NCI-H69 (cell line): ENCODE measurements at places on chromosomes 6 and 20.
A peak's percentile ranks its signal among the peaks of the same experiment; 100 is the strongest.

DNA sequence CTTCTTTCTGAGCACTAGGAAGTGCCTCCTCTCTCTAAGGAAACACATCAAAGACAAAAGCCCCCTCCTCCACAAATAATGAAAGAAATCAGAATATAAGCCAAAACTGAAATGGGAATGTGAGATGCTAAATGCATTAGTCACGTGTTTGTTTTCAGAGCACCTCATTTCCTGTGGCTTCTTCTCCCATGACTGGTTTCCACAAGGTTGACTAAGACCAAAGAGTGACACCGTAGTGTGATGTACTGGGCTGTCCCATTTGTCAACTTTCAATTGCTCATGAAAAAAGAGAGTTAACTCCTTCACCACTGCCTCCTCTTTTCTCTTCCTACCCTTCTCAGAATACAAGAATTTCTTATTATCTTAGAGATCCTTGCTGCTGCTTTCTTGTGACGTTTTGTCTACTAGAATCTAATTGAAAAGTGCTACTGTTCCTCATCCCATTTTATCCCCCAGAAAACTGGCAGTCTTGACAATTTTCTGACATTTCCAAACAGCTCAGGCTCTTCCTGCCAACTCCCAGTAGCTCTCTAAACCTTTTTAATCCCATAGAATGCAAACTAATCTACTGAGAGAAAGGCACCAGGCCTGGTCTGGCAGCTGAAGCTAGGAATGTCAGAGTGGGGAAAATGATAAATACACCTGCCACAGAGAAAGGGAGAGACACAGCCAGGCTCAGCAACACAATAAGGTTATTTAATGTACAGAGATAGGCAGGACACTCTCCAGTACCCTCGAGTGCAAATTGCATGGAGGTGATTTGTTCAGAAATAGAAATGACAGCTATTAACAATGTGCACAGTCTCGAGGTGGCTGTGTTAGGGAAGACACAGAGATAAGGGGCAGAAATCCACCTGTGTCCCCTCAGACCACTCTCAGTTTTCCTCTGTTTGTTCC is 671.7 kb upstream of the NRSN1 start:
- no peak for DNase-seq

DNA sequence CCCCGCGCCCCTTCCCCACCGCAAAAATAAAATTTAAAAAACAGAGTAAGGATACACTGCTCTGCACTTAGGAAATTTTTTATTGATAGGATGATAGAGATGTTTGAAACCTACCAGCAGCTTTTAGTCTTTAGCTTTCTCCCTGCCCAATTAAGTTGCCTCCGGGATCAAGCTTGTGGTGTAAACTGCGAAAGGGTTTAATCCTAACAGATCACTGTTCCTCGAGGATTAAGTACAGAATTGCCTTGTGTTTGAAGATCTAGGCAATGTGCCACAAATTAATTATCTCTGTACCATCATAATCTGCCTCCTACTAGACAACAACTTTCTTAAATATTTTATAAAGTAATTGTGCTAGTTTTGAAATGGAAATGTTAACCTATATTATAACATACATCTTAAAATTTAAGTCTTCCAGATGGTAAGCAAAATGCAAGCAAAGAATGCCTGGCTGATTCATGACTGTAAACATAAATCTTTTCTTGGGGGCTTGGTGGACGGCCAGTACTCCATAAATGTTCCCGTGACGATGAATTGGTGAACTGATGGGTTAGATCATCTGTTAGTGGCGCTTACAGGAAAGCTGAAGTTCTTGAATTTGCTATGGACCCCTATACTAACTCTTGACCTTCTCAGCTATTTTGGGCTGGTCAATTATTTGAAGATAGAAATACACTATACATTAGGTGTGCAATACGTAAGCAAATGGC is 58.0 kb upstream of the ARHGAP18 start:
- no peak for DNase-seq

- no peak for DNase-seq
Observed at GRCh38 chr6:68572975-68573374, 62.1 kb upstream of the ADGRB3 start.

DNA sequence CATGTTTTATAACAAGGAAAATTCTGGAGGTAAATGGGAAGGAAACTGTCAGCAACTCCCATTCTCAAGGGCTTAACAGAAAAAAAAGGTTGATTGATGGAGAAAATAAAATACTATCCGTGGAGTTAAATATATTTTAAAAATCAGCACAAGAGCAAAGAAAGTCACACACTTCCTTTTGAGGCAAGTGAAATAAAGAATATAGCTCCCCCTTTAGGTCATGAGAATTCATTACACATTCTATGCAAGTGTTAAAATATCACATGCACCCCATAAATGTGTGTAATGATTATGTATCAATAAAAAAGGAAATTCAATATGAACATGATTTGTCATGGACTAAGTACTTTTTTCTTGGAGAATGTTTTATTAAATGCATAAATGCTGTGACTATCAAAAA is 349.2 kb downstream of the TPBG start:
- peak; percentile 63 for DNase-seq

- DNase-seq: no peak
Observed at GRCh38 chr6:11389977-11390376, 147.6 kb upstream of the TMEM170B start.

DNA sequence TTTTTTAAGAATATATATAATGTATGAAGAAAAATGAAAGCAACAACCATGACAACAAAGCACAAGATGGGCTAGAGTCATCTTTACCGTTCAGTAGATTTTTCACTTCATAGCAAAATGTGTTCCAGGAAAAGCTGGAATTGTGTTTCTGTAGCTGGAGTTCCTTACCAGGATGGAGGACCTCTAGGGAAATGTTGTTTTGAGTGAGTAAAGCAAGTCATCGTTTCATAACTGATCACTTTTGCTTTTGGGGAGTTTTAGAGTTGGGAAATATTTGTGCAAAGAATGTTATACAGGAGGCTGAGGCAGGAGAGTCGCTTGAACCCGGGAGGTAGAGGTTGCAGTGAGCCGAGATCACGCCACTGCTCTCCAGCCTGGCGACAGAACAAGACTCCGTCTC is 151.6 kb downstream of the SASH1 start:
- no peak for DNase-seq

GRCh38 chr20:59747671-59748515 is 143.6 kb downstream of the PHACTR3 start:
- no peak for DNase-seq

- DNase-seq: no peak
Observed at GRCh38 chr6:32855467-32856174, 1.6 kb downstream of the PSMB9 start.

DNA sequence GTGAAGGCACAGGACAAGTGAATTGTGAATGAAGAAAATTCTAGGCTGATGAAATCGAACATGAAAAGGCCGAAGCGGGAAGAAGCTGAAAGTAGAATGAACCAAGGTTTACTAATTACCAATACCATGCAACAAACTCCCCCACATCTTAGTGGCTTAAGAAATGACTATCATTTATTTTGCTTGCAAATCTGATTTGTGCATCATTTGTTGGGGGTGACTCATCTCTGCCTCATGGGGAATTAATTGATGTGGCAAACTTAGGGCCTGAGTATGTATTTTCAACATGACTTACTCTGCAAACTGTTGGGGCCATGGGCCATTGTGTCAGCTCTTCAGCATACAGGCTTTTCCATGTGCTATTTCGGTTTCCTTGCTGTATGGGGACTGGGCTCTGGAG is 26.8 kb downstream of the PPP1R14C start:
- DNase-seq: peak; percentile 17

DNA sequence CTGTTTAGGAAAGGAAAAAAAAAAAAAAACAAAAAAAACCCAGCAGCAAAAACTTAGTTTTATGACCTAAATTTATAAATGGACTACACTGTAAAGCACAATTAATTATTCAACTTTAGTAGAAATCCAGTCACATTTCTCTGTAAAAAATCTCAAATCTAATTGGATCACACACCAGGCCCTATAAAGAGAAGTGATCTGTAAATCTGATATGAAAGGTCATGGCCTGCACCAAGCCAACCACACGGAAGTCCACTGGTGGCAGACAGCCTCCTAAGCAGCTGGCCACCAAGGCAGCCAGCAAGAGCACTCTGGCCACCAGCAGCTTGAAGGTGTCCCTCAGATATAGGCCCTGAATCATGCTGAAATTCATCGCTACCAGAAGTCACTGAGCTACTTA is 131.6 kb downstream of the HFE start:
- DNase-seq: no peak

DNA sequence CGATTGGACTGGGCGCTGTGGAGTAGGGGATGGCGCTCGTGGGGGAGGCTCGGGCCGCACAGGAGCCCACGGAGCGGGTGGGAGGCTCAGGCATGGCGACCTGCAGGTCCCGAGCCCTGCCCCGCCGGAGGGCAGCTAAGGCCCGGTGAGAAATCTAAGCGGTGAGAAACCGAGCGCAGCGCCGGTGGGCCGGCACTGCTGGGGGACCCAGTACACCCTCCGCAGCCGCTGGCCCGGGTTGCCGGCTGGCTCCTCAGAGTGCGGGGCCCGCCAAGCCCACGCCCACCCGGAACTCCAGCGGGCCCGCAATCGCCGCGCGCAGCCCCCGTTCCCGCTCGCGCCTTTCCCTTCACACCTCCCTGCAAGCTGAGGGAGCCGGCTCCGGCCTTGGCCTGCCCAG is 59.7 kb upstream of the MYLIP start:
- no peak for DNase-seq

GRCh38 chr6:4066029-4066755 is 12.7 kb downstream of the FAM217A start:
- DNase-seq: peak; percentile 42

DNA sequence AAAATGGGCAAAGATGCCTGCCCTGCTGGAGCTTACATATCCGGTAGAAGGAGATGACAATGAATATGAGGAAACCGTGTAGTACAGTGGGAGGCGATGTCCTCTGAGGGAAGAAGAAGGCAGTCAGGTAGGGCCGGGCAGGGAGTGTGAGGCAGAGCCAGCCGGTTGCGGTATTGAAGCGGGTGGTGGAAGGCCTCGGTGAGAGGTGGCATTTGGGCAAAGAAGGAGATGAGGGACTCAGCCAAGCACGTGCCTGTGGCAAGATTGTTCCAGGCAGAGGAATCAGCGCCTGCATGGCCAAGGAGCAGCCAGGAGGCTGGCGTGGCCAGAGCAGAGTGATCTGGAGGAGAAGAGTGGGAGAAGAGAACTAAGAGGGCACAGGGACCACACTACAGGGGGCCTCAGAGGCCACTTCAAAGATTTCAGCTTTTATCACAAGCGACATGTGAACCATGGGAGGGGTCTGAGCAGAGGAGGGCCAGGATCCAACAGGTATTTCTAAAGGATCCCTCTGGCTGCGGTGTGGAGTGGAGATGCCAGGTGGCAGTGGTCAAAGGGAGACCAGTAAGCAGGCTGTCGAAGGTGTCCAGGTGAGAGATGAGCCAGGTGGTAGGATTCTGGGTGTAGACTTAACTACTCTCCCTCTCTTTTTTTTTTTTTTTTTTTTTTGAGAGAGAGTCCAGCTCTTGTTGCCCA is 13.8 kb downstream of the MDFI start:
- no peak for DNase-seq

- DNase-seq: peak; percentile 42
Observed at GRCh38 chr6:112253841-112254816, at the start of gene LAMA4. LAMA4 (minus strand) TSS chr6:112254567; CDS start chr6:112254150, 417 bp downstream.

- DNase-seq: peak; percentile 80
Observed at GRCh38 chr6:6676910-6677441, 88.5 kb downstream of the LY86 start.

DNA sequence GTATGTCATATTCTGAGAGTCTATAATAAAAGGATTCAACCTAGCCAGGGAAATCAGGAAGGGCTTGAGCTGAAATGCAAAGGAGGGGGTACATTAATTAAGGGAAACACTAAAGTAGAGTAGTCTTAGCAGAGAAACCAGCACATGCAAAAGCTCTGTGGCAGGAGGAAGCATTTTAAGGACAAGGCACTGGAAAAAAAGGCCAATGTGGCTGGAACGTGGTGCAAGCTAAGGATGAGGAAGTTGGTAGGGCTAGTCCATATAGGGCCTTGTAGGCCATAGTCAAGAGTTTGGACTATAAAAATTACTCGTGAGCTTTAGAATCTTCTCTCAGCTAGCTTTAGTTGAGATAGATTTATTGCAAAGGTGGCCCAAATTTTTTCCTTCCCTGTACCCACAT is 75.2 kb upstream of the TOP1 start:
- DNase-seq: no peak

- DNase-seq: peak; percentile 2
Observed at GRCh38 chr20:47612670-47613069, 111.0 kb downstream of the NCOA3 start.

GRCh38 chr20:62248890-62249560 is 10.7 kb downstream of the OSBPL2 start:
- no peak for DNase-seq
